ENCODE measurements at places on chromosomes 7 and 10.

DNA sequence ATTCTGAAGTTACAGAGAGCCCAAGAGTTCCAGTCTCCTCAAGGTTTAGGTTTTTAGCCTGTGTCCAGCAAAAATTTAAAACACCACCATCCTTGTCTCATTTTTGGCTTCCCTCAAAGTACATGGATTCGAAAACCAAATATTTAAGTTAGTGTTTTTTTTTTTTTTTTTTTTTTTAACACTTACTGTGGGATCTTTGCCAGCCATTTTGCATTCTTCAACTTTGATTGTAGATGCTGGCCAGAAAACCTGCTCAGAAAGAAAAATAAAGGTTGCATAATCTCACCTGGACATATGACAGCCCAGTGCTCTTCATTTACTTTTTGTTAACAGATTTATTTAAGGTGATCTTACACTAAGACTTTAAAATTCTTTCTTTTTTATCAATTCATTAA, 91.6 kb downstream of the SEMA3C start:
- no peak for DNase-seq

GRCh38 chr7:135795846-135796570, 47.4 kb upstream of the FAM180A start:
- DNase-seq = no peak

DNA sequence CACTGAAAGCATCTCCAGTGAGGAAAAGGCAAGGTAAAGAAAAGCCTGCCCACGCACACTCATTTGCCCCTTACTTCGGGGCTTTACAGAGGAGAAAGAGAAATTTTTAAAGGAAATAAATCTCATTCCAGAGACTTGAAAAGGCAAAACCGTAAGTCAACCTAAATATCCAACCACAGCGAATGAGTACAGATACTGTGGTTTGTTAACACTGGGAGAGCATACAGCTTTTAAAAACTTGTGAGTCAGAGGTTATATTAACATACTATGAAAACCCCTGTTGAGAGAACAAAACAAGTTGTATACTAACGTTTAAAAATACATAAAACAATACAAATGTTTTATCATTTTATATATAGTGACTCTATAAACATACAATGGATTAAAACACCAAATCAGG, 28.6 kb upstream of the ST7 start:
- no peak for DNase-seq

- DNase-seq = no peak
These were observed 86.1 kb upstream of the PPP2R2D start for GRCh38 chr10:131814567-131815265.

GRCh38 chr7:50795253-50795652, 12.6 kb upstream of the GRB10 start:
- DNase-seq = no peak

- DNase-seq = no peak
These were observed 98.4 kb downstream of the PLPP4 start for GRCh38 chr10:120555436-120555835.

DNA sequence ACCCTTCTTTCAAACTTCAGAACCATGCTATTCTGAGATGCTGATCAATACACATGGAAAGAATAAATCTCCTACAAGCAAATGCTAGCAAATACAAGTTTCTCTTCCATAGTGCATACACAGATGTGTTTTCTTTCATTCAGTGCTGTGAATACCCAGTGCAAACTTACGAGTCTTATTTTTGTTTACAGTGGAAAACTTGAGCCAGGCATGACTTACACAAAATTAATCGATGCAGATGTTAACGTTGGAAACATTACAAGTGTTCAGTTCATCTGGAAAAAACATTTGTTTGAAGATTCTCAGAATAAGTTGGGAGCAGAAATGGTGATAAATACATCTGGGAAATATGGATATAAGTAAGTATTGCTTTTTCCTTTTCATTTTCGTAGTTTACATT, 48.8 kb downstream of the PNLIPRP3 start:
- DNase-seq = no peak

DNA sequence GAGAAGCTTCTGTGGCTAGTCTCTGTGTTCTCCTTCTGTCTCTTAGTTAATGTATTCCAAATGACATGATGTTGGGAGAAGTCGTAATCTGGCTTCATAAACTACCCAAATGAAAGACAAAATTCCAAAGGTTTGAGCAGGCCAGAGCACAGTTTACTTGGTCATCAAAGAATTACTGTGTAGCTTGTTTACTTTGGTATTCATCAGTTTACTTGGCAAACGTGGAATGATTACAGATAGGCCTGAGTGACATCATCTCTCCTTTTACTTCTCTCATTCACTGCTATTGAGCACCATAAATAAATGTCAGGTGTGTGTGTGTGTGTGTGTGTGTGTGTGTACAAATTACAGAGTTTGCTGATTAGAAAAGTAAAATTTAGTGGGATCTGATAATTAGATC, 327.3 kb downstream of the PHTF2 start:
- no peak for DNase-seq

DNA sequence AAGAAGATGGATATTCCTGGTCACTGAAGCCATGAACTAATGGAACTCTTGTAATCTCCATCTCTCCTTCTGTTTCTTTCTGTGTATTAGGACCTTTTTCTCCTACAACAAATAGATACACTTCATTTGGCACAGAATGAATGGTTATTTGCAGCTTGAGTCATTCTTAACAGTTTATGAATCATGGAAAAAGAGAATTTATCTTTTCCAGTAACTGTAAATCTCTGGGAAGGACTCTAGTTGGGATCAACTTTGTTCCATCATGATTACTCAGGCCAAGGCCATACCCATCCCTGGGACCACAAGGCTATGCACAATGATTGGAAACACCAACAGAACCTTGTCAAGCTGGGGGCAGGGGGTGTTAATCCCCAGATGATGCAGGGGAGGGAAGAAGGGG, 36.1 kb upstream of the MDFIC start:
- no peak for DNase-seq

GRCh38 chr10:76456197-76456596, 1024.8 kb downstream of the LRMDA start:
- DNase-seq = no peak

DNA sequence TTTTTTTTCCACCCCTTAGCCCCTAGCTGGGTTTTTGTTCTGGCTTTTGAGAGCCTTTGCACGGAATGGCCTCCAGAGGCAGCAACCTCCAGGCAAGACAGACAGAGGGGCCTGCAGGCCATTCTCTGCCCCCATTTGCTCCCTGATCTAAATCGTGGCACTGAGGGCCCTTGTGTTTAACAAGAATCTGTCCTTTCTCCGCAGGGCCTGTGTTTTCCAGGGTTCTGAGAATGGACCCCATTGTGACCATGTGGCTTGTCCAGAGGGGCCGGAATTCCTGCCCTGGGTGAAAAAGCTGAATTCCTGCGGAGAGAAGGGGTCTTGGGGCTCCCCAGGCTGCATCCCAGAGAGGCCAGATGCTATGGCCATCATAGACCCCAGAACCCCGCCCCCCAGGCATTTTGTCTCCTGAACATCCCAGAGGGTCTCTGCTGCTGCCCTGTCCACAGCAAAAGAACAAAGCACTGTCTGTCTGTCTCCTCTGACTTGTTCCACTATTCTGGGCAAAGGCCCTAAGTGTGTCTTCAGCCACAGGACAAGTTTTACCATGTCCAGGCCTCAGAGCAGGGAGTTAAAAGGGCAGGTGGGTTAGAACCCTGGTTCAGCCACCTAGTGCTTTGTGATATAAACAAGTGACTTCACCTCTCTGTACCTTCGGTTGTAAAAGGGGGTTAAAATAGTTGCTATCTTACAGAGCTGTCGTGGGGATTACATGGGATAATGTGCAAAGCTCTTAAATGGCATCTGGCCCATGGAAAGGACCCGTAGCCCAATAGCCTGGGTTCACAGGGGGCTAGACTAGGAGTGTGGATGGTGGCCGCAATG, 155.6 kb downstream of the SH3PXD2A start:
- DNase-seq = no peak

- no peak for DNase-seq
These were observed 9.8 kb upstream of the LRRC61 start for GRCh38 chr7:150313367-150313809.

DNA sequence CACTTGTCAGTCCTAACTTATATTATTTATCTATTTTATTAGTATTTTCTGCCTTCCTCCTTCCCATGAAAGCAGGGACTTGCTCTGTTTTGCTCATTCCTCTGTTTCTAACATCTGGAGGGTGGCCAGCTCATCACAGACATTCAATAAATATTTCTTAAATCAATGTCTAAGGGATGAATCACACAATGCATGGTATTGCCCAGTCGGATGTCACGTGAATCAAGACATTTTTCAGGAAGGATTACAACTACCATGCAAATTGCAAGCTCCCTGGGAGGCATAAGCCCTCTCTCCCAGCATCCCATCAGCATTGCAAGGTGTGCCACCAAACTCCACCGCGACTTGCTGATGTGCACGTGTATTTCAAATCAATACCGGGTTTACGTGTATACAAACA, 146.6 kb upstream of the RNF32 start:
- no peak for DNase-seq

DNA sequence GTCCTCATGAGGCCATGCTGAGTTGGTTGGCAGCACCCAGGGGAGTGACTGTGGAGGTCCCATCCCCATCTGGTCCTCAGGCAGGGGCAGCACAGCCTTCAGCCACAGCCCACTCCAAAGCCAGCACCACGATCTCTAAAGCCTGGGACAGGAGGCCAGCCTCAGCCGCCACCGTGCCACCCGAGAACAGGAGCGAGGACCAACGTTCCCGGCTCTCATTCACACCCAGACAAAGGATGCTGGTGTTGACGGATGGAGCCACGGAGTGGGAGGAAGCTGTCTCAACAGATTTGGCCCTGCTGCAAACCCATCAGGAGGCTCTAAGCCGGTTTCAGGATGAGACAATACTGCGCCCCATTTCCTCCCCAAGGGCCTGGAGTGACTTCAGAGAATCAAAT, 42.7 kb upstream of the PPP2R2D start:
- DNase-seq = no peak

Data from stimulated activated CD8-positive, alpha-beta memory T cell treated with anti-CD3 and anti-CD28 coated beads, Interleukin-7, amount 100 ng/mL, for 1 hour (primary cell).